K562 (cell line): ENCODE measurements at places on chromosomes 7 and 10. TPM values are rescaled to one million over a fixed set of nuclear protein-coding genes. Genes with fewer than 3 reads are reported as not detected.

SLC39A12 gene
- not detected in 2 replicates for total RNA-seq

SEMA3E gene
- 0.04 TPM in 1 of 2 replicates, not detected in the other for total RNA-seq

UPP1 gene
- total RNA-seq: 1.8 and 2.3 TPM in 2 replicates

EPO gene
- total RNA-seq: not detected in 2 replicates

COL28A1 gene
- total RNA-seq: 0.13 and 0.40 TPM in 2 replicates

- H3K27me3 ChIP-seq: peaks cover 49% of the 10 kb centered on the region
- no peak overlapping the region for H3K4me3 ChIP-seq
- H3K36me3 ChIP-seq: no peaks in the 10 kb centered on the region
- H3K27ac ChIP-seq: no peak overlapping the region
- no peaks in the 10 kb centered on the region for H3K4me1 ChIP-seq
Observed at GRCh38 chr7:138749960-138750359, 47.8 kb upstream of the TMEM213 start.

- H3K27me3 ChIP-seq: peaks cover 6% of the 10 kb centered on the region; the same call in 1 of the 3 replicates
- no peak overlapping the region for H3K4me3 ChIP-seq
- no peaks in the 10 kb centered on the region for H3K4me1 ChIP-seq
- H3K36me3 ChIP-seq: no peaks in the 10 kb centered on the region
Observed at GRCh38 chr10:47029181-47030009, 118.2 kb downstream of the PTPN20 start.

- no peaks in the 10 kb centered on the region for H3K27me3 ChIP-seq
- H3K4me3 ChIP-seq: no peak overlapping the region
- no peaks in the 10 kb centered on the region for H3K4me1 ChIP-seq
- no peak overlapping the region for H3K27ac ChIP-seq
Observed at GRCh38 chr7:79176859-79177477, 276.5 kb downstream of the MAGI2 start.

- H3K27ac ChIP-seq: no peak overlapping the region
- H3K27me3 ChIP-seq: peaks cover 63% of the 10 kb centered on the region
- DNase-seq: no peak
Observed at GRCh38 chr7:157739031-157739430, 402.2 kb downstream of the DNAJB6 start.

DNA sequence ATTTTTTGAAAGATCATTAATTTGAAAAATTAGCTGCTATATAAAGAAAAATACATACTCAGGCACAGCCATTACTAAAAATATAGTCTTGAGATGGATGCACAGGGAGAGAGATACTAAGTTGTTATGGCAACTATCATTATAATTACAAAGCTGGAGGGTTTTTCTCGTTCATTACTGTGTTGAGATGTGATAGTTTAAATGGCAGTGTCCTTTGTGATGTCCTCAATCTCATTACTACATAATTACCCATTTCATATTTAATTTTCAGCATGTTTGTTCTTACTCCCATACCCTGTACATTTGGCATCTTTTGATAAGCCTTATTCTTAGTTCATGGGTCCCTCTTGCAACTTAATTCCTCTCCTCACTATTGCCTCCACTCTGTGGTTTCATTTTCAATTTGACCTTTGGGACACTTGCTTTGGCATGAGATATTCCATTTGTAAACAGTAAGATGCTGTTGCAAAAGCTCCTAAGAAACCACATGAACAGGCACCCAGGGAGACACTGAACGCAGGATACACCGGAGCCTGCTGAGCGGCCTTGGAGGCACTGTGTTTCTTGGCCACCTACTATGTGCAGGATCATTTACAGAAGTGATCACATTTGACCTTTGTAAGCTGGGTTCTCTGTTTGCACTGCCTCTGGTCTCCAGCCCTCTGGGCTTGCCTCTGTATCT is 4.8 kb upstream of the CPXM2 start:
- no peak overlapping the region for H3K4me3 ChIP-seq
- H3K4me1 ChIP-seq: no peaks in the 10 kb centered on the region
- no peak overlapping the region for H3K27ac ChIP-seq
- peaks cover 12% of the 10 kb centered on the region; the same call in 1 of the 2 replicates for H3K27me3 ChIP-seq
- H3K36me3 ChIP-seq: no peaks in the 10 kb centered on the region

- H3K4me1 ChIP-seq: peaks cover 23% of the 10 kb centered on the region
- H3K27me3 ChIP-seq: no peaks in the 10 kb centered on the region
- H3K4me3 ChIP-seq: peak within 1 kb of the TSS; percentile 67
- peak within 1 kb of the TSS; percentile 87 for H3K27ac ChIP-seq
- no peaks in the 10 kb centered on the region for H3K36me3 ChIP-seq
Observed at GRCh38 chr10:60944058-60944909, at the start of gene RHOBTB1. Gene RHOBTB1, minus strand, starts transcription at chr10:60944185. Its CDS starts 32,643 bp downstream, at chr10:60911542.

DNA sequence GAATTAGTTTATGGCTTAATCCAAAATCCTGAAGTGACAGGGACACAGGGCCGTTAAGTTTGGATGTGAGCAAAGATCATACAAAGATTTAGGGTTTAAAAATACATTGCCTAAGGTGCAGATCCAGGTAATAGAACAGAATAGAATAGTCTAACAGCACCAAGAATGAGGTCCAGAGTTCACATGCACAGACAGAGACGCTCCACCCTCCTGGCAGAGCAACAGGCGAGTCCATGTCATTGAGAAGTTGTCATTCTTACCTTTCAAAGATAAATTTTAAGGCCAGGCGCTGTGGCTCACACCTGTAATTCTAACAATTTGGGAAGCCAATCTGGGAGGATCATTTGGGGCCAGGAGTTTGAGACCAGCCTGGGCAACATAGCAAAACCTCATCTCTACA is 209.1 kb upstream of the AUTS2 start:
- no peak overlapping the region for H3K27ac ChIP-seq
- H3K4me3 ChIP-seq: no peak overlapping the region

GRCh38 chr10:14541379-14541778 is 210.7 kb upstream of the FRMD4A start:
- H3K27ac ChIP-seq: no peak overlapping the region
- no peaks in the 10 kb centered on the region for H3K4me1 ChIP-seq
- H3K36me3 ChIP-seq: no peaks in the 10 kb centered on the region
- no peak for DNase-seq

DNA sequence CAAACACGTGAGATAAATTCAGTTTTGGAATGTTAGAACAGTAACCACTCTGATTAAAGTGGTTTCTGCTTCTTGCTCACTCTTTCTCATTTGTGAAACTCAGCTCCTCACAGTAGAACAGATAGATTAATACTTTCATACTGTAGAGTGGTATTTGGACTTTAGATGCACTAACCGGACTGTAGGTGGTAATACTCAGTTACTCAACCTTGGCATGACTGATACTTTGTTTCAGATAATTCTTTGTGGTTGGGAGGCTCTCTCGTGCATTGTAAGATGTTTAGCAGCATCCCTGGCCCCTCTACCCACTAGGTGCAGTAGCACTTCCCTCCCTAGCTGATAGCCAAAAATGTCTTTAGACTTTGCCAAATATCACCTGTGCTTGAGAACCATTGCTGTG is 37.6 kb downstream of the MCU start:
- no peak for DNase-seq
- no peaks in the 10 kb centered on the region for H3K36me3 ChIP-seq
- no peak overlapping the region for H3K4me3 ChIP-seq
- H3K27me3 ChIP-seq: no peaks in the 10 kb centered on the region
- no peaks in the 10 kb centered on the region for H3K4me1 ChIP-seq
- no peak overlapping the region for H3K27ac ChIP-seq

DNA sequence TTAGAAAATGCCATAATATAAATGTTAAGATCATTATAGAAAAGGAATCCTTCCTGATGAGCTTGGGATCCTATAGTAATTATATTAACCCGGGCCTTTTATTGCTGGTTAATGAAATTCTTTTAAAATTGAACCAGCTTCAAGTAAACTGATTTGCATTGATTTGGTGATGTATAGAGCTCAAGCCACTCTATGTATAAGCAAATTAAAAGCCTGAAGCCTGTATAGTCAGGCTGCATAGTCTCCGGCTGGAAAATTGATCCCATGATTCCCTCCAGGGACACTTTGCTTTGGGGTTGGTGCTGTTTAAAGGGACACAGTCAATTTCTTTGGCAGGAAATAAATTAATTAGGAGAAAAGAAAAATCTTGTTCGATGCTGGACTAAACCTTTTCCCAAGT is 199.1 kb downstream of the HERPUD2 start:
- DNase-seq: no peak
- H3K4me1 ChIP-seq: no peaks in the 10 kb centered on the region
- H3K4me3 ChIP-seq: no peak overlapping the region

DNA sequence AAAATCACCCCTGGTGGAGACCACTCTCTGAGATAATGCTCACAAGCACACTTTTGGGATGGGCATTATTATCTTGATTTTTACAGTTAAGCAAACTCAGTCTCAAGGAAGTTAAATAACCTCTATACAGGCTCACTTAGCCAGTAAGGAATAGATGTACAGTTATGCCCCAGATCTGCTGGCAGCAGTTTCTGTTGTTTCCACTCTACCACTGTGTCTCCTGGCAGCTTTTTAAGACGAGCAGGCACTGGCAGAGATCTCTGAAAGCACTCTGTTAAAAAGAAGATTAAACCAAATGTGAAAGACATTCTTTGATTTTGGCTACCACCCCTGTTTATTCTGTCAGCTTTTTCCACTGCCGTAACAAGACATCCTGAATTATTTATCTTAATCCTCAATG is 73.2 kb downstream of the SRI start:
- DNase-seq: no peak
- H3K27me3 ChIP-seq: no peaks in the 10 kb centered on the region
- H3K4me3 ChIP-seq: no peak overlapping the region
- H3K36me3 ChIP-seq: no peaks in the 10 kb centered on the region
